ENCODE measurements at places on chromosomes 5 and 9.

DNA sequence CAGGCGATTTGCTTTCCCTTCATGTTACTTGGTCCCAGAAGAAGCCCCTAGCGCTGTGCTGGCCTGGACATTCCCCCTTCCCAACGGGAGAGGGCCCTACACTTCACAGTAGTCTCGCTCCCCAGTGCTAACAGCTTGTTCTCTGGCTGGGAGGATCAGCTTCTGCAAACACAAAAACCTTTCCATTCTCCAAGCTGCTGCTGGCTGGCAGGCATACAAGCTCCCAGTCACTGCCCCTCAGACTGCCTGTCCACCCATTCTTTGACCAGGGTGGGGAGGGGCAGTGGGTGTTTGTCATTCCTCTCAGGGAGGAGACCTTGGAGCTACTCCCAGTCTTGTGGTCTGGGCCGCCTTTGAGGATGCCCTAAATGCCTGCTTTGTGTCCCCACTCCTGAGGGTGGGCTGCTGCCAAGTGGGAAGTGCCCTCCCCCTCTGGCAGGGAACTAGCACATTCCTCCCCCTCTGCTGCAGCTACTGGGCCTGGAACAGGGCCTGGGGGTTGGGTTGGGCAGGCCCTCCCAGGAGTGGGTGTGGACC, 20.8 kb downstream of the ENHO start:
- no peak for DNase-seq

DNA sequence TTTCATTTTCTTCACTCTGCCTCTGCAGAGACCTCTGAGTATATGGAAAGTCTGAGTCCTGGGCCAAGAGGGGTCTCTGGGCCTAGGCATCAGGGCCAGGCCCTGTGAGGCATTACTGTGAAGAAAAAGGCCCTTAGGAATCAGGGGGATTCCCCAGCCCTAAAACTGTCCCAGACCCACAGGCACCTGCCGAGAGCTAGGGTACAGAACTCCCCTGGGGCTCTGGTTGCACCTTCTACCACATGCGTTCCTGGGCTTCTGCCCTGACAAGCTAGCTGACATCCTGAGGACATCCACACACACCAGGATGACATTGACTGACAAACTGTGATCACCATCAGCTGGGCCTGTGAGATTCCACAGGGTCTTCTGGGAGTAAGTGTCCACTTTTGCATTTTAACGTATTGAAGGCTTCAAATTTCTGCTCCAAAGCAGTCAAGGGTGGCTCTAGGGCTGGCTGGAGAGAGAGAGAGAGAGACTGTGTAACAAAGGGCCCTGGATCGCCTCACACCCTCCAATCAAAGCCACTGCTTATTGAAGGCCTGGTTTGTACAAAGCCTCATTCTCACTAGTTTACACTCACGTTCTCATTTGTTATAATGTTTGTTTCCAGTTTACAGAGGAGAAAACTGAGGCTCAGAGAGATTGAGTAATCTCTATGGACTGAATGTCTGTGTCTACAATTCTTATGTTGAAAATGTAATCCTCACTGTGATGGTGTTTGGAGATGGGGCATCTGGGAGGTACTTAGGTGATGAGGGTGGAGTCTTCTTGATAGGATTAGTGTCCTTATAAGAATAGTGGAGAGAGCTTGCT, 45.1 kb downstream of the TGFBI start:
- DNase-seq, result no peak

GRCh38 chr5:150054569-150054968, 31.8 kb downstream of the CSF1R start:
- no peak for DNase-seq

GRCh38 chr9:21903380-21903965, 90.7 kb downstream of the CDKN2A start:
- DNase-seq, result no peak

GRCh38 chr9:73129941-73130685, 21.6 kb upstream of the ANXA1 start:
- no peak for DNase-seq

GRCh38 chr9:23674016-23674585, 151.9 kb downstream of the ELAVL2 start:
- DNase-seq, result no peak

DNA sequence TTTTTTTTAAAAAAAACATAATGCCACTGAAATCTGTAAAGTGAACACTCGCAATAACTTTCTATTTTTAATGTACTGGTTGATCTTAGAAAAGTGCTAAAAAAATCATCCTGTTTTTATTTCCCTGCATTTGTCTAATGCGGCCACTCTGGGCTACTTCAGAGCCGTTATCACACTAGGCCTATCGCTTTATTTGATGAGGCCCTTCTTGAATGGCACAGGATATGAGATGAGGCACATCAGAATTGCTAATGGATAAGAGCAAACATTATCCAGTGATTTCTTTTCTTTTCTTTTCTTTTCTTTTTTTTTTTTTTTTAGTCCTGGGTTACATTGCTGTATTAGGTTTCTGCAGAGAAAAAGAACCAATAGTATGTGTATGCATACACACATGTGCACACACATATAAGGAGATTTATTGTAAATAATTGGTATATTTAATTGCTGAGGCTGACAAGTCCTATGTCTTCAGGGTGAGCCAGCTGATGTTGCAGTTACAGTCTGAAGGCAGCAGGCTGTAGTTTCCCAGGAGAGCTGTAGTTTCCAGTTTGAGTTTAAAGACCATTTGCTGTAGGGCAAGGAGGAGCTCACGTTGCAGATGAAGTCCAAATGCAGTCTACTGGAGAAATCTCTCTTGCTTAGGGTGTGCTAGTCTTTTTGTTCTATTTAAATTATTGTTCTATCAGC, 391.7 kb downstream of the MED10 start:
- DNase-seq, result no peak

- no peak for DNase-seq
These were observed 104.9 kb upstream of the RUSC2 start for GRCh38 chr9:35385042-35385441.

- no peak for DNase-seq
These were observed 107.9 kb downstream of the MEGF10 start for GRCh38 chr5:127398508-127398907.

GRCh38 chr5:139481580-139482049, 943 bp downstream of the STING1 start:
- DNase-seq, result no peak

DNA sequence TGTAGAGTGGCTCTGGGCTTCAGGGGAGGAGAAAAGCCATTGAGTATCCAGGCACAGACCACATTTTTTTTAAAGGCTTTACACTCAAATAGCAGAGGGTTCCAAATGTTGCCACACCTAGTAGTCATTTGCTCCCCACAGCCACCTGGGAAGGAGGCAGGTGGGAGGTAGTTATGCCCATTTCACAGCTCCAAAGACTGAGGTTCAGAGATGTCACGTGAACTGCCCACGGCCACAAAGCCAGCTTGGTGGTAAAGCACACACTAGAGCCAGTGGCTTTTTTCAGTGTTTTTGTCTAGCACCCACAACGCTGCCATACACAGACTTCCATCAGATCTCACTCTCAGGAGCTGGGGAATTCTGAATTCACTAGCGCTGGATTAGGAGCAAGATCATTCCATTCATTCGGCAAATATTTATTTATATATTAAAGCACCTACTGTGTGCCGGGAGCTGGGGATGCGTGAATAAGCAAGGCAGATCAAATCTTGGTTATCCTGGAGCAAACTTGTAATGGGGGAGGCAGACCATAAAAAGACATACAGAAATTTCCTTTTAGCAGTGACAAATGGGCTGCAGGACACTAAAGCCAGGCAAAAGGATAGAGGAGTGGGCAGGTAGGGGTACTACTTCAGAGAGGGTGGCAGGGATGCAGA, 7.4 kb downstream of the WHRN start:
- no peak for DNase-seq

DNA sequence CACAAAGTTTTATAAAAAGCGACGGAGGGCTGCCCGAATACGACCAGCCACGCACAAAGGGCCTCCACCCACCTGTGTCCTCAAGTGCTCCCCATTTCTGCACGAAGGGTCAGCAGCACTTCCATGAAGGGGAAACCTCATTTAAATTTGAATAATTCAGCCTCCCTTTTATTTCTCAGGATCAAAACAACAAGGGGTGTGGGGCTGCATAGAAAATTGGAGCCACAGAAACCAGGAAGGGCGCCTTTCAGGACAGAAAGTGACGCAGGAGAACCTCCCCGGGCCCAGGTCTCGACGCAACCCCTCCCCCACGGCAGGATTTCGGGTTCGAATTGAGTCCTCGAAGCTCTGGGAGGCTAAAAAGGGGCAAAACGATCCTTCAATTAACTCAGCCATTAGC, 2.1 kb downstream of the NRARP start:
- no peak for DNase-seq

DNA sequence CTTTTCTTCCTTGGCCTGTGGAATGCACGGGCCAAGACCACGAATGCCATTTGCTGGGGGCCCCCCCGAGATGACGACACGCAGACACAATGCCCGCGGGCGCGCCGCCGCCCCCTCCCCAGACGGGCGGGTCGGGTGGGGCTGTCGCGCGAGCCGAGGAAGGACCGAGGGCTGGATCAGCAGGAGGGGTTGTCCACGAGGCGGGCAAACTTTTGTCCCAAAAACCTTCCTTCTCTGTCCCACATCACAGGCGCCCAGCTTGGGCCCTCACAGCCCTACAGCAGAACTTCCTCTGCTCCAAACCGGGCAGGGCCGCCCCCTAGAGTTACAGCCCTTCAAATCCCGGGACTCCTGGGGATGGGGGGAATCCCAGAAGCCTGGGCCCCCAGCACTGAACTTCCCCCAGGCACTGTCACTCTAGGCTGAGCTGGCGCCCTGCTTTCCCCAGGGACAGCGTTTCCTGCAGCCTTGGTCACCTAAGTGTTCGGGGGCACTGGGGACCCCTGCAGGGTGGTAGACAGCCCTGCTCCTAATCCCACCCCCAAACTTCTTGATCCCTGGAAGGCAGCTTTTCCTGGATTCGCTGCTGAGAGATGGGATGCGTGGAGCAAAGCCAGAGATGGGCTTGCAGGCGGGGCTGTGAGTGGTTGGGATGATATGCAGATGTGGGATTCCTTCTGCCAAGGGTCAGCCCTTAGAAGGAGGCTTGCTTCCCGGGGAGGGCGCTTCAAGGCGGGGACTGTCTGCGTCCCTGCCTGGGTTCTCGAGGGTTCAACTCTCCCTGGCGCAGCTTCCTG, 980 bp downstream of the COL5A1 start:
- no peak for DNase-seq

- no peak for DNase-seq
These were observed 9.3 kb downstream of the BAAT start for GRCh38 chr9:101375546-101375945.

GRCh38 chr5:58579781-58580180, 3.1 kb upstream of the RAB3C start:
- no peak for DNase-seq

- no peak for DNase-seq
These were observed 68.6 kb upstream of the IL12B start for GRCh38 chr5:159398936-159399335.

- DNase-seq, result no peak
These were observed 58.6 kb upstream of the PPARGC1B start for GRCh38 chr5:149671544-149671943.
